ENCODE measurements at places on chromosomes 11 and 22.

- peak; percentile 30 for DNase-seq
These were observed 68.7 kb upstream of the ASPHD2 start for GRCh38 chr22:26360169-26360885.

GRCh38 chr11:94516725-94517124 is 4.5 kb downstream of the C11orf97 start:
- no peak for DNase-seq

DNA sequence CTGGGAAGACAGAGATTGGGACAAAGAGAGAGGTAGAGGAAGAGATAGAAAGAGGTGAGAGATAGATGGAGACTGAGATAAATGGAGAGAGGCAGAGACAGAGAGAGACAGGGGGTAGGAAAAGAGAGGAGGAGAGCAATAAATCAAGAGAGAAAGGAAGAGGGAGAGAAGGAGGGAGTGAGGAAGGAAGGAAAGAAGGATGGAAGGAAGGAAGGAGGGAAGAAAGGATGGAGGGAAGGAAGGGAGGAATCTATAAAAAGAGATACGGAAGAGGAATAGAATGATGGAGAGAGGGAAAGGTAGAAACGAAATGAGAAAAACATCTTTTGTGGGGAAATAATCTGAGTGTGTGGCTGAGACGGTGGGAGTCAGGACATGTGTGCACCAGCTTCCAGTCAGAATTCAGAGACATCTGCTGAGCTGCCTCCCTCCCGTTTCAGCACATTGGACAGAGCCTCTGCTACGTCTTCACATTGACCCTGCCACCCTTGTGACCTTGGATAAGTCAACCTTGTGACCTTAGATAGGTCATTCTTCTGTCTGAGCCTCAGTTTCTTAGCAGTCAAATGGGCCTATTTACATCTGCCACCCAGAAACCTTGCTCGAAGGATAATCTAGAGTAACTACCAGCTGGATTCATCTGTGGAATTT is 417.8 kb downstream of the MIAT start:
- no peak for DNase-seq

GRCh38 chr22:41939981-41940831 is 6.7 kb downstream of the CENPM start:
- DNase-seq: peak; percentile 90

DNA sequence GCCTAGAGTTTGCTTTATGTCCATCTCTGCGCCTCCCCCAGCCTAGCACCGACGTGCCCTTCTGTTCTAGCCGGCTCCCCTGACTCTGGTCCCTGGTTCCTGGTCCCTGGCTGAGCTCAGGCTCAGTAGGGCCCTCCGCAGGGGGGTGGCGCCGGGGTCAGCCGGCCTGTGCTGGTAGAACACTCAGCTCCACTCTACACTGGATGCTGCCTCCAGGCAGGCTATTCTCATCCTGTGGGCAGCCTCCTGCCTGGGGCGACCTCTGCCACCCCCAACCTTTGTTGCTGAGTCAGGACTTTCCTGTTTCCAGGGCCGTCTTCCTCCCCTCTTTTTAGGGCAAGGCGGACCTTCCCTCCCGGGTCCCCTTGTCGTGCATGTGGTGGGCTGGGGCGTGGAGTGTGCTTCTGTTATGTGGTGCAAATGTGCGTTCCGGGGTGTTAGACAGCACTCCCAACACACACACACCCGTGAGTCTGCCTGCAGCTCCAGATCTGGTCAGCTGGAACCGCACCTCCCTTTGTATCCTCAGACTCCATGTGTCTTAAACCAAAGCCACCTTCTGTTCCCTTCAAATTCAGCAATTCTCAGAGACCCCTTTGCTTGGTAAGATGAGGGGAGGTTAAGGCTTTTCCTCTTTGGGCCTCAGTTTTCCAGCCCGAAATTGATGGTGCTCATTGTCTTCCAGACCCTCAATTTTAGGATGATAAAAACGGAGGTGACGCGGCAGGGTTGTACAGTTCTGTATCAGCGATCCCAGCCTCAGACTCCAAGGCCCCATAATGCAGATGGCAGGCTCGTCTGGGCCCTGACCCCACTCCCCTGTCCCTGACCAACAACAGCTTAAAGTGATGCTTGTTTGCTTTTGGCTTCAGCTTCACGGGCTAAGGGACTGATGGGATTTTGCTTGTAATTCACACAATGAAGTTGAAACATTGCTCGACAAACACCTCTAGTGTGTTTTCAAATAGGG is 1327.9 kb downstream of the BRD1 start:
- no peak for DNase-seq

GRCh38 chr11:420054-420910 is 5.5 kb upstream of the SIGIRR start:
- no peak for DNase-seq

- peak; percentile 55 for DNase-seq
These were observed 647 bp upstream of the PHF21A start for GRCh38 chr11:46121724-46122477.

DNA sequence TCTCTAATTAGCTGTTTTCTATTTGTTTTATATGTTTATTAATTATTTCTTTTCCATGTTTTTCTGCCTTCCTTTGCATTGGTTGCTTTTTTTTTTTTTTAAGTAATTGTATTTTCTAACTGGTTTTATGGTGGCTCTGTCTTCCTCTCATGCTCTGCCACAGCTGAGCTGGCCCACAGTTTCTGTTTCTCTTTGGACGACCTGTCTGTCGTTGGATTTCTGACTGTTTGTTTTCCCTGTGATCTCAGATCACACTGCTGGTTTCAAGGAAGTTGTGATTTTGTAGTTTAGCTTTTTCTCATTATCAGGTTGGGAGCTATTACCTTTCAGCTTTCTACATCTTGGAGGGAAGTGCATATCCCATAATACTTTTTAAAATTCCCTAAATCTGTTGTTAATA is 15.9 kb upstream of the OR6M1 start:
- DNase-seq: no peak

DNA sequence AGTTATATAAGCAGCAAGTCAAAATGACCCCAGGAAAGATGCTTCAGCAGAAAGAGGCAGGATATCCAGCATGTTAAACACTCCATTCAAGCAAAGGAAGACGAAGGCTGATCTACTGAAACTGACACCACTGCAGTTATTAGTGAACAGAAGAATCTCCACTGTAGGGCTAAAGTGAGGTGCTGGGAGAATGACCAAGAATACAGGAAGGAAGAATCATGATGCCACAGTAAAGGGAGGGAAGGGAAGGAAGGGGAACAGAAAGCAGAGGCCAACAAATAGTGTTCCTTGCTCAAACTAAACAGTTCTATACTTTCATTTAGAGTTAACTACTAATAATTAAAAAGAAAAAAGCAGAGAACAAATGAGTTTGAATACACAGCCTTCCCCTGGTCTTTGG is 92.5 kb downstream of the SIK3 start:
- DNase-seq: no peak

- no peak for DNase-seq
These were observed 171.3 kb downstream of the GRIK4 start for GRCh38 chr11:120682866-120683265.

- no peak for DNase-seq
These were observed 627 bp downstream of the ASCL2 start for GRCh38 chr11:2269601-2270321.

GRCh38 chr11:86934582-86934900 is 20.7 kb downstream of the FZD4 start:
- no peak for DNase-seq

DNA sequence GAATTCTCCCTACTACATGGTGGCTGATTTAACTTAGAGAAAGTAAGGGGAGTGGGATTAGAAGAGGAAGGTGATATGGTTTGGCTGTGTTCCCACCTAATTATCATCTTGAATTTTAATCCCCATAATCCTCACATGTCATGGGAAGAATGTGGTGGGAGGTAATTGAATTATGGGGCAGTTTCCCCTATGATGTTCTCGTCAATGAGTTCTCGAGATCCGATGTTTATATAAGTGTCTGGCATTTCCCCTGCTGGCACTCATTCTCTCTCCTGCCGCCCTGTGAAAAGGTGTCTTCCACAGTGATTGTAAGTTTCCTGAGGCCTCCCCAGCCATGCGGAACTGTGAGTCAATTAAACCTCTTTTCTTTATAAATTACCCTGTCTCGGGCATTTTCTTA is 169.3 kb downstream of the CASP12 start:
- no peak for DNase-seq

All from activated T-helper 1 cell treated with anti-CD3 and anti-CD28 coated beads, Interleukin-2, amount 50 U/mL, for 16 hours (primary cell).